Myocyte (in vitro differentiated cells): ENCODE measurements at places on chromosomes 13 and 19. TPM values are rescaled to one million over a fixed set of nuclear protein-coding genes. Genes with fewer than 3 reads are reported as not detected.

The PSG1 gene
- 4.7 and 16.3 TPM in 2 replicates for total RNA-seq

The OR10H1 gene
- total RNA-seq: not detected in 2 replicates

The KL gene
- not detected in 2 replicates for total RNA-seq

The ZNF763 gene
- total RNA-seq: 0.59 and 1.4 TPM in 2 replicates

The GNG8 gene
- not detected in 2 replicates for total RNA-seq

The TMC4 gene
- 0.86 and 4.2 TPM in 2 replicates for total RNA-seq

The KIR3DL1 gene
- total RNA-seq: not detected in 2 replicates

The NLRP11 gene
- not detected in 2 replicates for total RNA-seq

The CNN1 gene
- total RNA-seq: 2.0 and 6.3 TPM in 2 replicates

The CERS4 gene
- 0.47 TPM in 1 of 2 replicates, not detected in the other for total RNA-seq

The WTIP gene
- 22.1 and 32.3 TPM in 2 replicates for total RNA-seq

The SHANK1 gene
- total RNA-seq: 32.3 and 38.1 TPM in 2 replicates

The PDX1 gene
- not detected in 2 replicates for total RNA-seq

The ZNF442 gene
- total RNA-seq: 2.8 and 3.7 TPM in 2 replicates

The CACNG7 gene
- total RNA-seq: not detected in 2 replicates

The RGL3 gene
- total RNA-seq: 0.72 and 2.3 TPM in 2 replicates

The KCNRG gene
- 2.8 TPM in 1 of 2 replicates, not detected in the other for total RNA-seq
